Activated CD4-positive, alpha-beta T cell treated with anti-CD3 and anti-CD28 coated beads, Interleukin-2, amount 50 U/mL, for 48 hours (primary cell): ENCODE measurements at places on chromosomes 3 and 15.

GRCh38 chr3:58192069-58192468 lies 18.7 kb downstream of the DNASE1L3 start:
- no peak for DNase-seq

- no peak for DNase-seq
Measured at GRCh38 chr3:128054367-128054766, 2.1 kb downstream of the SEC61A1 start.

GRCh38 chr3:132535575-132536441 lies 61.3 kb upstream of the ACKR4 start:
- DNase-seq: peak; percentile 47

DNA sequence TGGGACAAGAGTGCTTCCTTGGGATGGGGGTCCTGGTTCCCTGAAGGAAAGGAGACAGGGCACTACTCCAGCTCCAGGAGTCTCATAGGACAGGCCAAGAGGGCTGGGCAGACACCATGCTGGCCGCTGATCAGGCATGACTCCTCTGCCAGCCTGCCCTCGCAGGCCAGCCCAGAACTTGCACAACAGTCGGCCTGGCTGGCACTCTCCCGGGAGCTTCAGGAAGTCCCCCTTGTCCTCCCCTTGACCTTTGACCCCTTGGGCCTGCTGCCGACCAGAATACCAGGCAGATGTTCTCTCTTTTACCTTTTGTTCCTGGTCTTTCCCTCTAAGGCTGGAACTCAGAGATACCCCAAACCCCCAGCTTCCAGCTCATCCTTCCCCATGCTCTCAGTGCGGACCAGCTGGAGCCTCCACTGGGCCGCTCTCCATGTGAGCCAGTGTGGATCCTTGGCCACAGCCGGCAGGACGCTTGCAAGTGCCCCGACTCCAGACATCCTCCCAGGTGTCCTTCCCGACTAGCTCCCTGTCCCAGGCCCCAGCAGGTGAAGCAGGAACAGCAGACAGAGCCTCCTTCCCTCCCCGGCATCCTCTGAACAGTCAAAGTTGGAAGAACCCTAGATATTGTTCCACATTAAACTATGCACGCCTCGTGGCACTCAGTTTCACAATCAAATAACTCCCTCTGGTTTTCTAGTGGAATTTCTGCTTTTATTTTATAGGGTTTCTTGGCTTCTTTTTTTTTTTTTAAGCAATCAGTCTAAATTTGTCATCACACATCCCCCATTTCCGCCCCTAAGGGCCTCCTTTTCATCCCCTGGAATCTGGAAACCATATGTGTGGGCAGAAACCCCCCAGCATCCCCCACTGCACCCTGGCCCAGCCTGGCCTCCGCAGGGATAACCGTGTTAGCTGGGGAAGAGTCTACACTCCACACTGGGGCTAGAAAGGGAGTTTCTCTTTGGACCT lies 15.7 kb downstream of the VPS18 start:
- DNase-seq: no peak

- DNase-seq: no peak
Measured at GRCh38 chr3:112001526-112001925, 2.8 kb downstream of the TAGLN3 start.
